ENCODE measurements at places on chromosomes 6 and 20.
A peak's percentile ranks its signal among the peaks of the same experiment; 100 is the strongest.

DNA sequence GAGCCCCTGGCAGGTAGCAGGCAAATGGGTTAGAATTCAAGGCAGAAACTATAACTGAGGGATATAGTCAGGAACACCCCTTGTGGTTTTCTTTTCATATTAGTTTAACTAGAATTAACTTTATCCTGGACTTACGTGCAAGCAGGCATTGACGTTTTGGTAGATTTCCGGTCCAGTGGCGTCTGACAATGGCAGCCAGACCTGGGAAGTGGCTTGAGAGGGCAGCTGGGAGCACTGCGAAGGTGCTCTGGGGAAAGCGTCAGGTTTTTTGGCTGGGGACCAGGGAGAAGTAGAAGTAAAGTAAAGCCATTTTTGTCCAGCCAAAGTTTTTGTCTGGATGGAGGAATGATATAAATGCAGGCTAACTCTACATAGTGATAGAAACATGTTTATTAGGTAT lies 8.4 kb upstream of the ACSS1 start:
- no peak for DNase-seq

DNA sequence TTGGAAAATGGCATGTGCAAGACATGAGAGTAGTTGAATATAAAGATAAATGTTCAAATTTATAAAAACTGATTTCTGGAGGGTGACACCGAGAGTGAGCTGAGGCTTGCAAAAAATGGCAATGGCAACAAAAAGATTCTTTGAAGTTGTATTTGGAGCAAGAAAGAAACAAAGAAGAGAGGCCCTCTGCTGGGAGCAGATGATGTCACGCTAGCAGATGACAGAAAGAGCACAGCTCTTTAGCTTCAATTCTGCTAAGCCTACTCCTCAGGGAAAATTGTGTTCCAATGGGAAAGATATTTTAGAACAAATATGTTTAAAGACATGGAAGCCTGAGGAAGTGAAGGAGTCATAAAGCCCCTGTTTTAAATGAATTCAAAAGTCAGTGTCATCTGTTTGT lies 125.3 kb upstream of the NOX3 start:
- DNase-seq, result no peak

DNA sequence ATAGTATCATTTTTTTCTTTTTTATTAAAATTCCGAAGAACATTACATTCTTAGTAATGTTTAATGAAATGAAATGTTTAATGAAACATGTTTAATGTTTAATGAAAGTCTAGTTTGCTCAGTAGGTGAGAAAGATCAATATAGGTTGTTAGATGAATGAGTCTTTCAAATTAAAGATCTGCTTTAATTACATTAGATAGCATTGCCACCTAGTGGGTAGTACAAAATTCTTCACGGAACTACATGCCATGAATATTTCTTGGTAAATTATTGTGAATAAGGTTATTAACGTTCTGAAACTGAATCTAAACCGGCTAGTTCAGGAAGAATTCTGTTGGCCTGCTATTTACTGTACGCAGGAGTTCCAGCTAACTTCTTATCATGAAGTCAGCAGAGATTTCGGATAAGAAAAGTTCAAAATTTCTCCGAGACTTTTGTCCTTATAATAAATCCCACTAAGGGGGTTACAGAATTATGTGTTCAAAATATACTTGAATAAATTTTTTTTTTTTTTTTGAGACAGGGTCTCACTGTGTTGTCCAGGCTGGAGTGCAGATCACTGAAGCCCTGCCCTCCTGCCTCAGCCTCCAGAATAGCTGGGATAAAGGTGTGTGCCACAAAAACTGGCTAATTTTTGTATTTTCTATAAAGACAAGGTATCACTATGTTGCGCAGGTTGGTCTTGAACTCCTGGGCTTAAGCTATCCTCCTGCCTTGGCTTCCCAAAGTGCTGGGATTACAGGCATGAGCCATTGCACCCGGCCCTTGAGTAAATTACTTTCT lies 7.9 kb upstream of the GMNN start:
- no peak for DNase-seq

GRCh38 chr20:7410150-7410549 lies 530.1 kb downstream of the HAO1 start:
- DNase-seq, result no peak

GRCh38 chr20:15033891-15034290 lies 696.5 kb upstream of the FLRT3 start:
- no peak for DNase-seq

DNA sequence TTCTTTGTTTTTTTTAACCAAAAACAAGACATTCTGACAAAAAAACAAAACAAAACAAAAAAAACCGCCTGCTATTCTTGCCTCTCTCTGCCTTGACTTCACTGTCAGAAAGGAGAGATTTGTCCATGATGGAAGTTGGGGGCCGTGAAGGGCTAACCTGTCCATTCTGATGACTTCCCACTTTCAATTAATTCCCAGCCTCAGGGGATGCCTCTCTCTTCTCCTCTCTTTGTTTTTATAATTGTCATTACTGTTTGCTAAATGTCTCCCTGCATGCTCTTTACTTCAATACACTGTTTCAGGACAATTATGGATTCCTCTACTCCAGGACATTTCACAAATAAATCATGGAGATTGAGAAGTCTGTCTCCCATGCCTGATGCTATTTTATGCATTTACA lies 130.5 kb upstream of the CNR1 start:
- DNase-seq, result no peak

- peak; percentile 16 for DNase-seq
These were observed 42.9 kb downstream of the C6orf132 start for GRCh38 chr6:42099340-42100028.

DNA sequence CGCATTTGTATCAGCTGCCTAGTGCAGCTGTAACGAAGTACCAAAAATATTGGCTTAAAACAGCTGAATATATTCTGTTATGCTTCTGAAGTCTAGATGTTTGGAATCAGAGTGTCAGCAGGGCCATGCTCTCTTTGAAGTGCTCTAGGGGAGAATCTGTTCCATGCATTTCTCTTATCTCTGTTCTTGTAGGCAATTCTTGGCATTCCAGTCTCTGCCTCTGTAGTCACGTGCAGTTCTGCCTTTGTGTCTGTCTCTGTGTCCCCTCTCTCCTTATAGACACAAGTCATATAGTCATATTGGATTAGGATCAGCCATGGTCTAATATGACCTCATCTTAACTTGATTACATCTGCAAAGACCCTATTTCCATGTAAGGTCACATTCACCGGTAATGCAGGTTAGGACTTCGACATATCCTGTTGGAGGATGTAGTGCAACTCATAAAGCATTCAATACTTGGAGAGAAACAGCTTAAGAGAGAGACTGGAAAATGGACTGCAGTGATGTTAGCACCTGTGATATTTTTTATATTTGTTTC lies 18.6 kb downstream of the FAM83B start:
- no peak for DNase-seq

DNA sequence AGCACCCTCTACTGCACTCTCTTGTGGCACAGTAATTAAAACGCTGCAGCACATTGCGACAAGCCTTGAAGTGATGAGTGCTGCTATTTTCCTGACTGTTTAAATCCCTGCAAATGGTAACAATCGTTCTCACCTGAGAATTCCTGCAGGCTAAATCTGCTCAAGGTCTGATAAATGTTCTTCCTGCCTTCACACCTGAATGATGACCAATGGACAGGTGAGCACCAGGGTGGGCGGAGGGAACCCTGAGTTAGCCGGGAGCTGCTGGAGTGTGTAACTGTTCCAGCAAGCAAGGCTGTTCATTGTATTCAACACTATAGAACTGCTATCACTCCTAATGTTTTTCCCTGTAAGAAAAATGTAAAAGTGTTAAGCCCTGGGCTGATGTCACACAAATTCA lies 4.0 kb downstream of the DACT2 start:
- no peak for DNase-seq

- no peak for DNase-seq
These were observed 11.2 kb upstream of the MROH8 start for GRCh38 chr20:37190354-37191112.

DNA sequence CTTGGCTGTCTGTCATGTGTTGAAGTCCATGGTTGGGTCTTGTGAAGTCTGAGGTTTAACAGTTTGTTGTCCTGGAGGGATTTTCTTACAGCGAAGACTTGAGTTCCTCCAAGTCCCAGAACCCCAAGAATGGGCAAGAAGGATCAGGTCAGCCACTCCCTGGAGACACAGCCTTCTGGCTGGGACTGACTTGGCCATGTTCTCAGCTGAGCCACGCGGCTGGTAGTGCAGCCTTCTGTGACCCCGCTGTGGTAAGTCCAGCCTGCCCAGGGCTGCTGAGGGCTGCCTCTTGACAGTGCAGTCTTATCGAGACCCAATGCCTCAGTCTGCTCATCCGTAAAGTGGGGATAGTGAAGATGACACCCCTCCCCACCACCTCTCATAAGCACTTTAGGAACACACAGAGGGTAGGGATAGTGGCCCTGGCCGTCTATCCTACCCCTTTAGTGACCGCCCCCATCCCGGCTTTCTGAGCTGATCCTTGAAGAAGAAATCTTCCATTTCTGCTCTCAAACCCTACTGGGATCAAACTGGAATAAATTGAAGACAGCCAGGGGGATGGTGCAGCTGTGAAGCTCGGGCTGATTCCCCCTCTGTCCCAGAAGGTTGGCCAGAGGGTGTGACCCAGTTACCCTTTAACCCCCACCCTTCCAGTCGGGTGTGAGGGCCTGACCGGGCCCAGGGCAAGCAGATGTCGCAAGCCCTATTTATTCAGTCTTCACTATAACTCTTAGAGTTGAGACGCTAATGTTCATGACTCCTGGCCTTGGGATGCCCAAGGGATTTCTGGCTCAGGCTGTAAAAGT lies 43.5 kb downstream of the SIRPA start:
- no peak for DNase-seq

GRCh38 chr6:25012657-25013056 lies 76.9 kb upstream of the RIPOR2 start:
- no peak for DNase-seq

GRCh38 chr6:30844118-30844535 lies 40.2 kb upstream of the DDR1 start:
- DNase-seq, result peak; percentile 60

DNA sequence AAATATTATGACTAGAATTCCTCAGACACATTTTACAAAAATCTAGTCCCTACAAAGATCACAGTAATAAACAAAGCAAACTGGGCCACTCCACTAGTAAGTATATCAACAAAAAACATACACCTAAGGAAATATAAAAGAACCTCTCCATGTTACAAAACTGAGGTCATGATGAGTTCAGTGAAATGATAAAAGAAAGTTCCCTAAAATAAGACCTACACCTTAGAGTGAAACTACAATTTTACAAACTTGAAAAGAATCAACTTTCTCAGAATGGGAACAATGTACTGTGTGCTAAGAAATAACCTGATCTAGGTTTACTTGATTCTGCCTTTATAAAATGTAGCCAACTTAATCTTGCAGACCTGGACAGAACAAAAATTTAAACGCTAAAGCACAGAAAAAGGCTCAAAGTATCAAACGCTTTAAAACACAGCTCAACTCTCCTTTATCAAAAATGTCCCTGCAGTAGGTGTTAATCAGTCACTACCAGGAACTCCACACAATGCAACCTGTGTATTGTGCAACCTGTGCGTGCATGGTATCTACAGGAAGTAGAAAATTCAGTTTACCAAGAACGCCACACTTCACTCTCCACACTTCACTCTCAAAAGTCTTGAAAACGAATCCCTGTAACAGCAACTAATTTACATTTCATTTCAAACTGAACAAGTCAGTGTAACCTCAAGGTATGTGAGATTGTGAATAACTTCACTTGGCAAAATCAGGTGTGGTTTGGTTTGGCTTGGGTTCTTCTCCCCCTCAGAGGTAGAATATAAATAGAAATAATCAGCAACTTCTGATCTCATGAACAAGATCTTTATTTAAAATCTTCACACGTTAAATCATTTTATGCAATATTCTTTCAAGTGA lies 1.8 kb downstream of the RALGAPA2 start:
- no peak for DNase-seq

- DNase-seq, result peak; percentile 82
These were observed 17.8 kb upstream of the HMGN4 start for GRCh38 chr6:26520237-26520849.

GRCh38 chr6:138099832-138100231 lies 7.4 kb downstream of the PERP start:
- no peak for DNase-seq

DNA sequence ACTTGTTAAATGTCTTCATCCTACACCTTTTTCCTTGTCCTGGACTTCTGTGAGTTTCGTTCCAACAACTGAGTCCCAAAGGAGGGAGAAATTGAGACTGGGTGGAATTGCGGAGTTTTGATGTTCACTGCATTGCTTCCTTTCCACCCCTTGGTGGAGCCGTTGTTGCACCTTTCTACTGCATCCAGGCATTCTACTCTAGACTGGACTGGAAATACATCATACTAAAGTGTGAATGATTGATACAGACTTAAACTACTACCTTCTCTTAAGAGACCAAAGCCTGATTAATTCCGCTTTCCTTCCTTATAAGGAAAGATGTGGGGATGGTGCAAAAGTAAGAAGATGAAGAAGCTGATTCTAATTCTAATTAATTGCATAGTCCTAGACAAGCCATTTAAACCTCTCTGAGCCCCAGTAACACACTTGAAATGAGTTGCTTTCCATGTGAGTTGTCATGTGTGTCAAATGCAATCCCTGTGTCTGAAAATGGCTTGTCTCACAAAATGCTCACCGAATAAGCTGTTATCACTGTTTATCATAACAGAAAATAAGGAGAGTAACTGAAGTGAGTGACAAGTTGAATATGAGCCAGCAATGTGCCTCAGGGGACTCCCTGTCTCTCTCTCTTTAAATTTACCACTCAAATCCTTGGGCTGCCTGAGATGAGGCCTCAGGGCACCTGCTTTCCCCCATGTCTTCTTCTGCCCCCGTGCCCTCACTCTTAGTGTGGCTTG lies 338.3 kb upstream of the CHD6 start:
- no peak for DNase-seq

GRCh38 chr20:36213362-36213761 lies 22.9 kb upstream of the AAR2 start:
- no peak for DNase-seq

GRCh38 chr6:40352006-40352405 lies 235.2 kb downstream of the LRFN2 start:
- DNase-seq, result no peak

GRCh38 chr6:44352259-44352658 lies 9.8 kb downstream of the SPATS1 start:
- DNase-seq, result no peak

DNA sequence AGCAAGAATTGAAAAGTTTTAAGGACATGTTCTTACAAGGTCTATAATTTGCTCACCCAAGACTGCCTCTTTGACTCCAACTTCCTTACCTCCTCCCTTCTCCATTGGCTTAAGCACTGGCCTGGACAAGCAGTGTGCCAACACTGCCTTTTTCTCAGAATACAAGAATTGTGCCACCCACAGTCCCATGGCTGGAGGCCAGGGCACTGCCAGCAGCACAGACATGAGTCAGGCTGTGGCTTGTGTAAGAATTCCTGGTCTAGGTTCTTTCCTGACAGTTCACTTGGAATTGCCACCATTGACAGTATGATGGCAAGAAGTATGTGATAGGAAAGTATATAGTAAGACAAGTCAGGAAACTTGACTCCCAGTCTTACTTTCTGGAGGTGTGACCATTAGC lies 202.7 kb upstream of the MARCKS start:
- peak; percentile 87 for DNase-seq
